ENCODE measurements at places on chromosomes 11 and 22.

DNA sequence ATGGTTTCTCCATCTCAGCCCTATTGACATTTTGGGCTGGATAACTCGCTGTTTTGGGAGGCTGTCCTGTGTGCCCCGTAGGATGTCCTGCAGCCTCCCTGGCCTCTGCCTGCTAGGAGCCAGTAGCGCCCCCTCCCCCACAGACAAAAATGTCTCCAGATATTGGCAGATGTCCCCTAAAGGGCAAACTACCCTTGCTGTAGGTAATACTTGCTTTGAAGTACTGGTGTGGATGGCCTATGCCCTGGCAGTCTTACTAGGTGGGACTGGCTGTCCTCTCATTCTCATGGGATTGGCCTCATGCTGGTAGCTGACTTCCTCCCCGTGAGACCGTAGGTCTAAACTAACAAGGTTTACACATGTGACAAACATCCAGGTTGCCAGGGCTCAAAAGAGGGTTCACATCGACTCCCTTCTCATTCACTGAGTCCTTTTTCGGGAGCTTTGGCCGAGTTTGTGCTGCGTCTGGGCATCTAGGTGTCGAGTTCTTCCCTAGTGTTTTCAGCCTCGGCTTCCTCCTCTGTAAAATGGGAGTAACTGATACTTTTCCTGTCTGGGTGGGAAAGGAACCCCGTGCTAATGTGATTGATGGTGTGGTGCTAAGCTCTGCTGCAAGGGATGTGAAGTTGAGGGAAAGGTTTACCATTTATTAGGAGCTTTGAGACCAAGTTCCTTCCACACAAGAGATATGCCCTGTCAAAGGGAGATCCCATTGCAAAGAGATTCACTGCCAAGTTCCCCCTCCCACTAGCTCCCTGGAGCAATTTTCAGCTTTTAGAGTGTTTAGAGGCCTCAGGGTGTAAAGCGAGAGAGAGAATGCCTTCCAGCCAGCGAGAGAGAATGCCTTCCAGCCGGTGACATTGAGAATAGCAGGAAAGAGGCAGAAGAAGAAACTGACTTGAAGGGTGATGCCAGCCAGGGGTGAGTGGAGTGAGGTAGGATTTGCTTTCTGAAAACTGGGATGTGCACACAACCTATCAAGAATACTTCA lies 17.0 kb downstream of the PTPRJ start:
- DNase-seq, result no peak

- no peak for DNase-seq
These were observed at the start of gene KCNC1 for GRCh38 chr11:17734418-17734911. KCNC1 (plus strand) TSS chr11:17734781; CDS start chr11:17736003, 1,222 bp downstream.

DNA sequence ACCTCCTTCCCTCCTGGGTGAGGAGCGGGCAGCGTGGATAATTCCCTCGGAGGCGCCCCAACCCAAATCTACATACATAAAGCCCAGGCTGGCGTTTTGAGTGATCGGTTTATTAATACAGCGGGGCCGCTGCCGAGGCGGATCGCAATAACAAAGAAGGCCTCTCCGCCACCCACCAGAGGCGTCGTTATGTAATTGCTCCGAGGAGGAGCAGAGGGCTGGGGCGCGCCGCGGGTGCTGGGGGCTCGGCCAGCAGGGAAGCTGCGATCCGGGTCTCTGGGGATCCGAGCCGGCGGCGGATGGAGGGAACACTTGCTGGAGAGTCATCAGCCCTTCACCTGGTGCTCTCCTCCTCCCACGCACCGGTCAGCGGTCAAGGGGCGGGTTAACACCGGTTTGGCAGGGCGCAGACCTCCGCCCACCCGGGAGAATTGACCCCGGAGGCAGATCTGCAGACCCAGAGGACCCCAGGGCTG lies 6.4 kb upstream of the TP53I11 start:
- no peak for DNase-seq

- no peak for DNase-seq
These were observed at the start of gene HEPHL1 for GRCh38 chr11:94020777-94021481. HEPHL1 (plus strand) TSS chr11:94021354; CDS start chr11:94021369, 15 bp downstream.

- no peak for DNase-seq
These were observed 20.6 kb downstream of the CLMP start for GRCh38 chr11:123174196-123175183.

GRCh38 chr11:118916842-118917388 lies 8.8 kb downstream of the BCL9L start:
- no peak for DNase-seq

- DNase-seq, result no peak
These were observed 501.3 kb upstream of the B3GAT1 start for GRCh38 chr11:134913391-134913790.

DNA sequence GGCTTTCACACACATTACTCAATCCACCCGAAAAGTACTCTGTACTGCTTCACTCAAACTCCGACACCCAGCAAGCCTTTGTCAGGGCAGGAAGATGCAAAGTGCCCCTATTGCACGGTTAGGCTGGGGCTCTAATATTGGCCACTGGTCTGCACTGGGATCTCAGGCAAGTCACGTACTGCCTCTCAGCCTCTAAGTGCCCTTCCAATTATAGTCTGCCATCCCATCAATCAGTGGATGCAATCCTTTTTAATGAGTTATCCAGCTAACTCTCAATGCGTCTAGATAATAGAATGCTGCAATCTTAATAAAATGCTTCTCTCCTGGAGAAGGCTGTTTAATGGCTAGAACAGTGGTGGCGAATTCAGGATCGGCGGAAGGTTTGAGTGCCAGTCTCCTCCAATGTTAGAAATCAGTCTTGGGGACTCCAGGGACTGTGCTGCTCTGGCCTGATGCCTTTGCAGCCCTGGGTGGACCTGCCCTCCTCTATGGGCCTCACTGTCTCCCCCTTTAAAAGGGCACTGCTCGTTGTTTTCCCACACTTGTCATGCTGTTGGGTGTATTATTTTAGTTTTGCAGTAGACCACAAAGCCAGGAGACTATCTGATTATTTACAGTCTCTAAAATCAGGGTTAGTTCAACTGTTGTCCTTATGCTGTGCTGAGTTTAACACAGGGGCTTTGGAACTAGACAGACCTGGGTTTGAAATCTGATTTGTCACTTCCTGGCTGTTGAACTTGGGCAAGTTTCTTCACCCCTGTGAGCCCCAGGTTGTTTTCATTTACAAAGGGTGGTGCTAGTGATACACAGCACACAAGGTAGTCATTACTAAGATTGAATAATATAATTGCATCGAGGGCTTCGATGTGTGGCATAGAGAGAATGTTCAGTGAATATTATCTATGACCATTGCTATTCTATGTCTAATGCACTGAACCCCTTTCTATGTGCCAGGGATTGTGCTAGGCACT lies 36.7 kb downstream of the CLMP start:
- no peak for DNase-seq

Data from stimulated activated CD4-positive, alpha-beta T cell treated with anti-CD3 and anti-CD28 coated beads, Interleukin-12 subunit alpha, Interleukin-12 subunit beta, amount 100 ng/mL, for 48 hours (primary cell).